Activated CD8-positive, alpha-beta T cell treated with anti-CD3 and anti-CD28 coated beads, Interleukin-2, amount 10 ng/mL, durations not matched to agents 7 days and 5 days (primary cell): ENCODE measurements at places on chromosomes 11 and 22. TPM values are rescaled to one million over a fixed set of nuclear protein-coding genes. Genes with fewer than 3 reads are reported as not detected.

DNA sequence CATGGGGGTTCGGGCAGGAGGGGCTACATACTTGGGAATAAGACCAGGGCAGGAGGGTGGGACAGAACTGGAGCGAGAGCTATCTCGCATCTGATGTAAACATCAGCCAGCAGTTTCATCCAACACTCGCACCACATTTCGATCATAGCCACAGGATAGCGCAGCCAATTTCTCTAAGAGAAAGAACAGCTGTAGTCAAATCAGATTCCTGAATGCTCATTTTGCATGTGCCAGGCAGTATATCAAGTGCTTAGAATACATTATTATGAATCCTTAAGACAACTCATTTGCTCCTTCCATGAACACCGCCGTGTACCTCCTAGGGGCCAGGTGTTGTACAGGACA is 14.5 kb downstream of the DGCR2 start:
- no peak for DNase-seq

GRCh38 chr11:118306556-118306955 is 2.0 kb downstream of the CD3E start:
- DNase-seq: peak; percentile 56

DNA sequence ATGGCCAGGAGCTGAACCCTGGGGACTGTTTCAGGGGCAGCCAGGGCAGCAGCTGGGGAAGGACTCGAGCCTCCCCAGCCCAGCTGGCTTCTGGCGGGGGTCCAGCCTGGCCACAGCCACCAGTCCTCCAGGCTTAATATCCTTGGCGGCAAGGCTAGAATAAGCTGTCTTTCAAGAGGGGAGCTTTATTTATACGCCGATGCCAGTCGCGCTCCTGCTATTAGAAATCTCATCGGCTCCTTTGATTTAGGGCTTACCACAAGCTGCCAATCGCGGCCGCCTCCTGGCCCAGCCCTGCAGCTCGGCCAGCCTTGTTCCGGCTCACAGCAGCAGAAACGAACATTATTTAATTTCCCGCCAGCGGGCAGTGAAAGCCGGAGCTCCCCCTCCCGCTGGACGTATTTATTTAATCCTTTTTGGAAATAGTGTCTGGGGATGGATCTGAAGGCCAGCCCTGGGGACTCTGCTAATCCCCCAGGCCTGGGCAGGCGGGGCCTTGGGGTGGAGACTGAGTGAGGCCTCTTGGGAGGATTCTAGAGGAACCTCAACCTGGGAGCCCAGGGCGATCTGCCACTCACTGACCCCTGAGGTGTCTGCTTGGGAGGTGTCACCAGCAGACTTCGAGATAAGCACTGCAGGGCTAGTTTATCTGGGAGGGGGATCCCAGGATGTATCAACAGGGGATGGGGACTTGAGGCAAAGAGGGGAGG is 363.1 kb downstream of the MN1 start:
- DNase-seq: no peak

DNA sequence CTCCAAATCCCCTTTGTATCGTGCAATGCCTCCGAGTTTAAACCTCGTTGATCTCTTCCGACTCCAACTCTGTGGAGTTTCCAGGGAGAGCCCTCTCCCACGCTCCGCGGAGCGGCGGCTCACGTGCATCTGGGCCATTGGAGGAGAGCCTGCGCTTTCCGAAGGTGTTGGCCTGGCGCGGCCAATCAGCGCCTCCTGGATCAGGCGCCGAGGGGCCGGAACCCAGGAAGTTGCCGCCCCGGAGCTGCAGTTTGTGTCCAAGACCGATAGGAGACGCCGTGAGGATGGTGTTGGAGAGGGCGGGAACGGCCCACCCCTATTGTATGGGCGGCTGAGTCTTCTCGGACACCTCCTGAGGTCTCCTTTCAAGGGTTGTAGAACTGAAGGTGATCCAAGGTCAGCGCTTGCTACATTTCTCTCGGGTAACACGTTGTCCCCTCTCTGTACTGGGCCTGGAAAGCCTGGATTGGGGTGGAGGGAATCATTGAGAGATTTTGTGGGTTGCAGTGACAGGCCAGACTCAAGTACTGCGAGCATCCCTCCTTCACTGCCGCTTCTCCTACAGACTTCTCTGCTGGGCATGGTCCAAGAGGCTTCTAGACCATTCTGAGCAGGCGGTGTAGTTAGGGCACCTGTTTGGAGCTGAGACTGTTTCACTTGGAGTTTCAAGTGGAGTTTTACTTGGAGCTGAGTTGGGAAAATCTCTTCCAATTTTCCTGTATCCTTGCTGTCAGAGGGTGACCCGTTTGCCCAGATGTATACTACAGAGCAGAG is 1.7 kb downstream of the ADAMTS15 start:
- no peak for DNase-seq

Gene PKNOX2
- total RNA-seq: not detected

DNA sequence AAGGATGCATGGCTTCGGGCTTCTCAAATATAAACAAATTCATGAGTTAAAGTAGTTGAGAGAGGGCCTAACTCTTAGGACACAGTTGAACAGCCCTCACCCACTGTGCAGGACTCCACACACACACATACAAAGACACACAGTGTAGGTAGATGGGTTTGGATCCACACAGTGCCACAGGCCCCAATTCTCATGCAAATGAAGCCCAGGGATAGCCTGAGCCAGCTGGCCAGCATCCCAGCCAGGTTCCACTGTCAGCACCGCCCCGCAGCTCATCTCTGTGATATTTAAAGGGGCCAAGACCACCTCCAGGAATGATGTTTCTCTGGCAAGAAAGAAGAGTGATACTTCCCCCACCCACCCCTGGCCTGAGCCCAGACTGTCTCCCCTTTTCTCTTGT is 11.7 kb downstream of the SLC35C1 start:
- DNase-seq: no peak

- DNase-seq: peak; percentile 28
Measured at GRCh38 chr11:1238767-1239595, 16.1 kb downstream of the MUC5B start.

DNA sequence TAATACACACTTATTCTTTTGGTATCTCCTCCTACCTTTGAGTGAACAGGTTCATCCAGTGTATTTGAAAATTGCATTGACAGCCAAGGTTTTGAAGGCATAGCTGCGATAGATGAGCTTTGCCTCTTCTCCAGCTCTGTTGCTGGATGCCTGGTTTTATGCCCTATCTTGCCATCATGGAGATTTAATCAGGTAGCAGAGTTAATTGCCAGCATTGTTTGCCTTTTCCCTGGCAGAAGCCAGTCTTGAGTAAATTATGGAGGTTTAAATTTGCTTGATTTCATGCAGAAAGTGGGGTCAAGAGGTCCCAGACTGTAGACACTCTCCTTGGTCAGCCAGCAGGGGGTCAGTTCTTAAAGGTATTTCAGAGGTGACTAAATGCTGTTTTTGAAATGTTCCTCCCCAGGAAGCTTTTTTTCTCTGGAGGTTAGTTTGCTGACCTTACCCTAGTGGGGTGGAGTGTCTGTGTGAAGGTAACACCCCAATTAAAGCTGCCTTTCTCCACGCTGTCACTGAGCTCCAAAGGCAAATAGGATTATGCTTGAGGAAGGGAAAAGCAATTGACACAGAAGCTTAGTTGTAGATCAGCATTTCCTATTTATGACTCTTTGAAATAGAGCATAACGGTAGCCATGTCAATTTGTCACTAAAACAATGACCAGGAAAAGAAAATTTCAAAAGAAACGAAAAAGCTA is 96.0 kb downstream of the EXT2 start:
- no peak for DNase-seq

Gene OSM
- total RNA-seq: 140 TPM
